ENCODE measurements at places on chromosomes 2 and 18.

DNA sequence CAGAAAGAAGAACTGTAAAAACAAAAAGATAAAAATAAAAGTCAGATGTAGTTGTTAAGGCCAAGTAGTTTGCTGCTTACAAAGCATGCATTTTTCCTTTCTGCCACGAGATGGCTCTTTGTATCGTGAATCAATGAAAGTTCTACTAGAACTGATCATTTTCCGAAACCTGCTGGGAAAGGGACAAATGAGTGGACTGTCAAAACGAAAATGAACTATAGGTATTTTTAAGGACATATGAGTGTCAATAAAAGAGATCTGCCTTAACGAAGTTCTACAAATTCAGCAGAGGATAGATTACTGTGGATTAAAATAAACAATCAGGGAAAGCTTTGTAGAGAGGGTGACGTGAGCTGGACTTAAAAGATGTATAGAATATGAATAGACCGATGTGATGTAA, 15.0 kb upstream of the ELOA2 start:
- DNase-seq, result no peak

DNA sequence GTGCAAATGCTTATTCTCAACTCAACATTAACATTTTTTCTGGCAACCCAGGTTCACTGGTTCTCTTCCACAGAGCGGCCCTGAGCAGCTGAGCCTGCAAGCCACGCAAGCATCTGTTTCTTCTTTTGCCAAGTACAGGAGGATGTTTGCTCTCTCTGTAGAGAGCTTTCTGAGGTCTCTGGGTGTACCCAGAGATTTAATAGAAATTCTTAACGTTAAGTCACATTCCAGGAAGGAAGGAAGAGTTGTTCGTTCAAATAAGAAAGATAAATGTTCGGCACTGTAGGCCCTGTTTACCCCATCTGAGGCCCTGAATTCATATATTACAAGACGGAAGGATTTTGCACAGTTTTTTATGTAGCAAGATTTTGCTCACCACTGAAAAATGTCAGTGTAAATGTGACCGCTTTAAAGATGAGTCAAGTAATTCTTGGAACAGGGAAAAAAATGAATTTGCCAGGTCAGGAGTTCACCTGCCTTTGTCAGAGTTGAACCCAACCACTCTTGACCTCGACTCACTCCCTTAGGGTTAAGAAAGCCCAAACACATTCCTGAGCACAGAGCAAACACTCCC, 30.1 kb downstream of the KCTD18 start:
- no peak for DNase-seq

GRCh38 chr2:17010104-17010503, 344.5 kb upstream of the CYRIA start:
- DNase-seq, result no peak

GRCh38 chr2:39666491-39667101, 879 bp downstream of the TMEM178A start:
- DNase-seq, result peak; percentile 1

DNA sequence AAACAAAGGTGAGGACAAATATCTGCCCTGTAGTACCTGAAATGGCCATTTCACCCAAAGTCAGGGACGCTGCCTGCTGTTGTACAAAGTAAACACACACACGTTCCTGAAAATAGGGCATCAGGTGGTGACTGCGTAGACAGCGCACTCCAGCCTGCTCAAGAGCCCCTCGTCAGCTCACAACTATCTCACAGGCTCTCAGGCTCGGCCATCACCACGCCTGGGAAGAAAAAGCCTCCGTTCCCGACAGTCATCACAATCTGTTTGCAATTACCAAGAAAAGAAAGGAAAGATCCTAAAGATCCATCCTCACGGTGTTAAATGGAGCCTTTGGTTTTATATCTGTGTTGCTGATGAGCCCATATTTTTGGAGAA, 230.2 kb downstream of the ZNF516 start:
- no peak for DNase-seq

- peak; percentile 40 for DNase-seq
Measured at GRCh38 chr2:120313695-120314615, 32.0 kb upstream of the INHBB start.

DNA sequence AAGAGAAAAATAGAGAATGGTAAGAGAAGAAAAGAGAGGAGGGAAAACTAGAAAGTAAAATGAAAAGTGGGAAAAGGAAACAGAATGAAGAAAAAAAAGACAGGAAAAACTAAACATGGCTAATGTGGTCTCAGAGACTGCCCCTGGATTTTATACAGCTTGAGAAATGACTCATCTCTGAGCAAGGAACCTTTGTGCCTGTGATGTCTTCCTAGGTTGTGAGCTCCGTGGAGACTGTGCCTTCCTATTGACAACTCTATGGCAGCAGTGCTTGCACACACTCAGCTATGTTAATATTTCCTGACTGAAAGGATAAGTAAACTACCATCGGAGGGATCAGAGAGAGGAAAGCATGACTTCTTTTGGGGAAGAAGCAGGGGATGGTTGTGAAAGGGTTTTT, 203.8 kb downstream of the RDH14 start:
- DNase-seq, result no peak
